T-helper 9 cell (primary cell): ENCODE measurements at places on chromosomes 2 and 18.

DNA sequence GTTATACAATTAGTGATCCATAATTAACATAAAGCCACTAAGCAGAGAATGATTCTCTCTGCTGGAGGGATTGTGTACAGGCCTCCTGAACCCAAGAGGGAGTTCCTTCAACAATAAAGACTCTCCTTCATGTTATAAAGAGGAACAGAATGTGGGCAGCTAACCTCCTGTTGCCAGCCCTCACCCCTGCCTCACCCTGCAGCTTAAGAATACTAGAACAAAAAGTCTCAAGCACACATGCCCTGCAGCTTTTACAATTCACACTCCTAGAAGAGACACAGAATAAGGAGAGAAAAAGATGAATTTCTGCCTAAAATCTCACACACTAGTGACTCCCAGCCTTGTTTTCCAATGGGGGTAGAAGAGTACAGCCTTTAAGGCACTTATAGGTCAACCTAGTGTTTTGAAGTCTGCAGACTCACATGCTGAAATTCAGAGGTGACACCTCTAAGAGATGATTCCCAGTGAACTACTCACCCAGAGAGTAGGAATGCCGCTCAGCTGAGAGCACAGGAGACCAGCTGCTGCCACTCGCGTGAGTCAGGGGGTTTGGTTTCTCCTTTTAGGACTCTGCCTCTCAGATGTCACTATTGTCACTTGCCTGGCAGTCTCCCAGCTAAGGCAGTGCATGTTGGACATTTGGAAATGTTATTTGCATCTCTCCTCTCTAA is 32.5 kb upstream of the IL1RL1 start:
- no peak for DNase-seq

DNA sequence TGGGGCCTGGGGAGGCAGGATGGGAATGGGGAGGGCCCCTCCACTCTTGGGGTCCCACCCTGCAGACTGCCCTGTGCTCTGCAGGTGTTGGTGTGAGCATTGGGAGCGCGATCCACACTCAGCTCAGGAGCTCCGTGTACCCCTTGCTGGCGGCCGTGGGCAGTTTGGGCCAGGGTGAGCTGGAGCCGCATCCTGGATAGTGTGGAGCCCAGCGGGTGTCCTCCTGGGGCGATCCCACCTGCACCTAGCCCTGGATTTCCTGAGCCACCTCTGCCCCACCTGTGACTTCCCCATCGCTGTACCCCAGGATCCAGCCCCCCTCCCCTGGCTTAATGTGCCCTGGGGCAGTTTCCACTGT is 2.6 kb downstream of the PROM2 start:
- DNase-seq = no peak

GRCh38 chr2:24613154-24613814 is 122.2 kb downstream of the NCOA1 start:
- DNase-seq = no peak

- DNase-seq = no peak
Measured at GRCh38 chr2:168796583-168797285, 5.7 kb upstream of the NOSTRIN start.

- no peak for DNase-seq
Measured at GRCh38 chr2:175823002-175823706, 178.9 kb downstream of the LNPK start.

DNA sequence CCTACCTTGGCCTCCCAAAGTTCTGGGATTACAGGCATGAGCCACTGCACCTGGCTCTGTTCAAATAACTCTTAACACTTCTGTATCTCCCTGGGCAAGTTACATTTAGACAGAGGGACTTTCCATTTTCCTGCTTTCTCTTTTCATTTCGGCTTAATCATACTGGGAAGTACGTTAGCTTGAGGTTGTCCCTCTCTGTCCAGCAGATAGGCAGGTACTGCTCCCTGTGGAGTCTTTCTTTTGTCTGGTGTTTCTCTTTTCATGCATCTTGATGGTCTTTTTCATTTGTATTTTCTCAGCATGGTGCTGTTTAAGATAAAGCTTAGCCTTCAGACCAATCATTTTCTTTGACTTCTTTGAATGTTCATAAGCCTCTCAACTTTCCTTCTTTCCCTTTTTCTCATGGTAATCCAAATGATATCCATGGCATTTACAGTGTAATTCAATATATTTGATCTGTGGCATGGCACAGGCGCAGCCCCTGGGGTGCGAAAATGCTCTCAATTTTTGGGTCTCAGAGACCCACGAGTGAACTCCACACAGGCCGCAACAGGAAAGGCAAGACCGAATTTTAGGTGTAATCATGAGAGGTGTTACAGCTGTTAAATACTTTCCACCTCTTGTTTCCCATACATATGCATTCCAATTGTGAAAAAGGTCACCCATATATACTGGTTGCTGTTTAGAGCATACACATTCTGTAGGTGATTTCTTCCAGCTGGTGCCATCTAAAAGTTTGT is 99.9 kb upstream of the MYO3B start:
- DNase-seq = no peak

- DNase-seq = no peak
Measured at GRCh38 chr2:158966312-158966711, 2.1 kb upstream of the TANC1 start.

DNA sequence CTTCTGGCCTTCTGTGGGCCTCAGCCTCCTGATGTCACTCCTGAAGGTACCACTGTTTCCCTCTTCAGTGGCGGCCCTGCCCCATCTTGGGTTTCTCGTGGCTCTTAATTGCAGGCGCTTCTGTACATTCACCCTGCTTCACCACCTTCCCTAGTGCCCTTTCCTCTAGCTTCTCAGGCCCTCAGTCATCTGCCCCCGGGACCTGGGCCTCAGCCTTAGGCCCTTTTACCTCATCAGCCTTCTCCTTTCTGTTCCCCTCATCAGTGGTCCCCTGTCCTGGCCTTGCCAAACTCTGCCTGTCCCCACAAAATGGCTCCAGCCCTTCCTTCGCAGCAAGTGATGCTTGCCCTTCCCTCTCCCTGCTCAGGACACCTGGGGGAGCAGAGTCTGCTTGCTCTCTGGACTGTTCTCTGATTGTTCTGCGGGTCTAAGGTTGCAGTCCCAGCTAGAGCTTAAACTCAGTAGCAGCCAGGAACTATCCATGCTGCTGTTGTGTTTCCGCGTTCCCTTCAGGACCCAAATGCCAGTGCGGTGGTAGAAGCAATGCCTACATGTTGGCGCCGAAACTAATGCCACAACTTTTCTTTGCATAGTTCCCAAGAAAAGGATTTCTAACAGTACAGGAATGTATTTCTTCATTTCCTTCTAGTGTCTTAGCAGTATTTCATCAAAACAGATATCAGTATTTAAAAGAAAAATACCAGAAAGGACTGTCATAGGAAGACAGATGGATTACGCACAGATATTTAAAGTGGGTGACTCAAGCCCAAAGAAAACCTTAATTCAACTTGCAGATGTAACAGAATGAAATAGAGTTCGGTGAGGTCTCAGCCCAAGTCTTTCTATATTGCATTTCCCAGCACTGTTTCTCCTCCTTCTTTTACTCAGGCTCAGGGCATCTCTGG is 7.5 kb downstream of the ASB1 start:
- DNase-seq = no peak

DNA sequence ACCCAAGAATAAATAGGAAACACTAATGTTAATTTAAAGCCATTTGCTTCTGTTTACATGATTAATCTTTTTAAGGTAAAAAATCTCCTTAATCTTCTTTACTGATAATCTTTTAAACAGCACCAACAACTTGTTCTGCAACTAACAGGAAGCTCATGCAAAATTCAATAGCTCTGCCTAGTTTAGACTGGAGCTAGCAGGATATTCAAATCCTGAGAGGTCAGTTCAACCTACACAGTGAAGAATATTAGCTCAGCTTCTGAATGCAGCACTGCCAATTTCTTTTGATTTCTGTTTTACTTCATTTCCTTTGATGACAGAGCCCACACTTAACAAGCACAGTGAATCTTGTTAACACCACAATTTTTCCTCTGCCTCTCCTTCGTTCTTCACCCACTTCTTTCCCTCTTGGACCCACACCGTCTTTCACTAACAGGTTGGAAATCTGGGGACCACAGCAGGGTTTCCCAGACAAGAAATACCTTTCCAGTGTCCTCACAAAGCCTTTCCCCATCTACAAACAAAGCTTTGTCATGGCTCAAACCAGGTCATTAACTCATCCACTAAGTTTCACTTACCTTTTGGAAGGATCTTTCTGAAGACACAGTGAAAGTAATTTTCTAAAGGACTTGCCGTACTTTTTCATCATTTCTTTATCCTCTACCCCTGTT is 109.8 kb downstream of the STK39 start:
- DNase-seq = no peak

GRCh38 chr2:65331336-65332025 is 100.9 kb downstream of the SPRED2 start:
- DNase-seq = no peak

- no peak for DNase-seq
Measured at GRCh38 chr18:22667156-22667555, 249.4 kb upstream of the CTAGE1 start.

GRCh38 chr2:177733-178132 is 86.1 kb downstream of the SH3YL1 start:
- no peak for DNase-seq

- no peak for DNase-seq
Measured at GRCh38 chr18:48308755-48309575, 100.2 kb downstream of the ZBTB7C start.

DNA sequence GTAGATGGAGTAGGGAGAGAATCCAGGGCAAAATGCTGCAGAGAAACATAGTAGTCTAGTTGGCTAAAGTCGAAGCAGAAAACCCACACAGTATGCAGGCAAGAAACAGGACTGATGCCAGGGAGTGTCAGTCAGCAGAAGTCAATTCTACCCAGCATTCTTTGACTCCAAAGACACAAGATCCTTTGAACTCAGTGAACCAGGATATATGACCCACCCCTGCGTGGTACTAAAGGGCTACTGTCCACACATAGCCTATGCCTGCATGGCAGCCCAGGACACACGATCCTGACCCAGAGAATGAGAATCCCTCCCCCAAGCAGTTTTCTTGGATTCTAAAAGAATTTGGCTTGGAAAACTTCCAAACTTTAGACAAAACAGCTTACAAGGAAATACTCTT is 42.5 kb downstream of the ALK start:
- no peak for DNase-seq

- no peak for DNase-seq
Measured at GRCh38 chr2:234683950-234684349, 187.1 kb upstream of the ARL4C start.

- no peak for DNase-seq
Measured at GRCh38 chr2:44952806-44953498, 11.4 kb downstream of the SIX3 start.

DNA sequence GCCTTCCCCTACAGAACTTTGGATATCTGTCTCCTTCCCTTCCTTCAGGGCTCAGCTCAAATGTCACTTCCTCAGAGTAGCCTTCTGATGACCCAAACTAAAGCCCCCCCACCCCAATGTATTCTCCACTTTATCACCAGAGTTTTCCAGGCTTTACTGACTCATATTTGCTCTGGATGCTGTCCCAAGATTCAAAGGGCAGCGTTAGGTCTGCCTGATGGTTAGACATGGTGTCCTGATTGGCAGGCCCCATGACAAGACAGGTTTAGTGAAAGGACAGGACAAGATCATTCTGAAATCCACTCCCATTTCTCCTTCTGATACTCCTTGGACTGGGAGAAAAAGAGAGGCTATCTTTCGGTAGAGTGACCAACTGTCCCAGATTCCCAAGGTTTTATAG is 22.6 kb upstream of the RPIA start:
- no peak for DNase-seq

- DNase-seq = no peak
Measured at GRCh38 chr2:216660496-216660895, 27.3 kb downstream of the IGFBP2 start.

- DNase-seq = no peak
Measured at GRCh38 chr2:50753234-50753633, 278.7 kb downstream of the NRXN1 start.

- DNase-seq = no peak
Measured at GRCh38 chr2:141741652-141742051, 389.2 kb downstream of the LRP1B start.

GRCh38 chr2:212195626-212196025 is 343.0 kb downstream of the ERBB4 start:
- DNase-seq = no peak

GRCh38 chr2:128155970-128156369 is 65.0 kb downstream of the UGGT1 start:
- no peak for DNase-seq

DNA sequence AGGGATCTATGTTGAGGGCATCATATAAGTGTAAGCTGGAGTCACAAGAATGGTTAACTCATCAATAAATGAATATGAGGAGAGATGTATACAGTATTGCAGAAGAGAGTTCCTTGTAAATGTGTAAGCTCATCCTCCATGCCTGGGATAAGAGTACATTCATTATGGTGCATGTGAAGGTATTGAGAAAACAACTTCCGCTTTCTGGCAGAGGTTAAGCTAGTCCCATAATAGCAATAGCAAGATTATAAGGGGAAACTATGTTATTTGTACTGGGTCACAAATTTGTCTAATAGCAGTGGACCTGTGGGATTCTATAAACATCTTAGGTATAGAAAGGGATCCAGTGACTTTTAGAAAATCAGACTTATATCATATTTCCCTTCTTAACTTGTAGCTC is 44.1 kb downstream of the SCN2A start:
- DNase-seq = no peak

- DNase-seq = no peak
Measured at GRCh38 chr18:45231617-45232016, 383.7 kb upstream of the SLC14A2 start.

GRCh38 chr2:84749442-84749841 is 131.4 kb downstream of the TRABD2A start:
- no peak for DNase-seq

- no peak for DNase-seq
Measured at GRCh38 chr2:61179701-61180639, 18.0 kb downstream of the C2orf74 start.

- no peak for DNase-seq
Measured at GRCh38 chr2:12685145-12685544, 31.6 kb upstream of the TRIB2 start.

- no peak for DNase-seq
Measured at GRCh38 chr2:39247512-39248043, 3.8 kb upstream of the CDKL4 start.

GRCh38 chr2:149050188-149050587 is 11.7 kb downstream of the LYPD6B start:
- no peak for DNase-seq

DNA sequence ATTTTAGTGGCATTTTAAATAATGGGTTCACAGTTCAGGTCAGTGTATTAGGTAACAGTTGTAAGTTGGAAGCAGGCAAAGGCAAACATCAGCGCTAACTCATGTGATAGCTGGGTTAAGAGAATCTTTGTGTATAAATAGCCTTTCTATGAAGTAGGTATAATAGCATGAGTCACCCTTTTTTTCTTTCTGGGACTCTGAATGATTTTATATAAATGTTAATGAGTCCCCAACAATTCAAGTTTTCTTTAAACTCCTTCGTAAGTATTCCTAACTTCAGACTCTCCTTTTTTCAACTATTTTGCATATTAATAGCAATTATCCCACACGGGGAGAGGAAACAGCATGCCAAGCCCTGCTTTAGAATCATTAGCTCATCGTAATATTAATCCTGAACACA is 384.3 kb downstream of the PIK3C3 start:
- no peak for DNase-seq

- no peak for DNase-seq
Measured at GRCh38 chr2:64942693-64943092, 46.5 kb upstream of the SLC1A4 start.
